ENCODE measurements at places on chromosomes 3 and 15.

GRCh38 chr15:38756441-38756840, 191.8 kb upstream of the RASGRP1 start:
- DNase-seq = no peak

DNA sequence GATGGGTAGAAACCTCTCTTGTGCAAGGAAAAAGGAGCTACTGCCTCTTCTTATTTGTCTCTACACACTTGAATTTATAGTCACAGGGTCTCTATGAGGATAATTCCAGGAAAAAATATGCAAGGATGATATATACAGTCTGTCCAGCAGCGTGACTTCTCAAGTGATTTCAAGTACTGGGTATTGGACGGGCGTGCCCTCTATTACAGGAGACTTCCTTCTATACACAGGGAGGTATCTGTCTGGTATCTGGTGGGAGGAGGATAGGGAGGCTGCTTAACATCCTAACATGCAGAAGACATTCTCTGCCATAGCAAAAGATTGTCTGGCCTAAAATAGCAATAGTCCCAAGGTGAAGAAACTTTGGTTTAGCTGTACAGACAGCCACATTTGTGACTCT, 146.1 kb downstream of the TPRG1 start:
- DNase-seq = no peak

GRCh38 chr15:98842192-98842972, 165.2 kb downstream of the PGPEP1L start:
- no peak for DNase-seq

- DNase-seq = no peak
Observed at GRCh38 chr3:148711981-148712666, 14.4 kb downstream of the AGTR1 start.
